ENCODE measurements at places on chromosomes 13 and 19.

- no peak for DNase-seq
These were observed 75.5 kb downstream of the COL4A1 start for GRCh38 chr13:110231348-110232047.

- no peak for DNase-seq
These were observed 8.2 kb upstream of the DHDH start for GRCh38 chr19:48925240-48925843.

GRCh38 chr13:95541308-95541707 is 11.2 kb upstream of the CLDN10 start:
- no peak for DNase-seq

DNA sequence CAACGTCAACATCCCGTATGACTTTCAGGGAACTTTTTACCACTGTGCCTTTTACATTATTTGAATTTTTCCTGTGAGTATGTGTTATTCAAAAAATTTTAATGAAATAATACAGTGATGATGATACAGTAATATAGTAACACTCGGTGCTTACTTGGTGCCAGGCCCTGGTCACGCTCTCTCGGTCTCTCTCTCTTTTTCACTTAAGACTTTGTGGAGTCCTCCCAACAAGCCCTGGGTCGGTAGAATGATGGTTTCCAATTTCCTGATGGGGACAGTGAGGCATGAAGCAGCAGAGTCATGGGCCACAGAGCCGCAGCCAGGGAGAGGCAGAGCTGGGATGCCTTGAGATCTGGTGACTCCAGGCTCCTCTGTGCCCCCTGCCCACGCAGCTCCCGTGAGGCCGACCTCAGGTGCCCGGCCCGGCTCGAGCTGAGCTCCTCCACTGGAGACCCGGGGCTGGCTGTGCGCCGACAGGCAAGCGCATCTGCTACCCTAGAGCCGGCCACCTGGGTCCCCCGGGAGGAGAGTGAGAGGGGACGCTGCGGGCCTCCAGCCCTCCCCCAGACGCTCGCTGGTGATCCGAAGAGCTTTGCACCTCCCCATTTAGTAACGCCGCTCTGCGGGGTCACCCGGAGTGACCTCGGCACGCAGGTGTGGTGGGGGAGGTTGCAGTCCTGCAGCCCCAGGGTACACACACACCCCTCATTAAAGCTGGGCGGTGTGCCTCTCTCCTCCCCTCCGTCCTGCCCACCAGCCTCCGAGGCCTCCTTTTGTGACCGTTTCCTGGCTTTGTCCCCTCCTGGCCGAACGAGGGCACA is 4.4 kb upstream of the SBK3 start:
- no peak for DNase-seq

- no peak for DNase-seq
These were observed 34.0 kb downstream of the CEBPA start for GRCh38 chr19:33268162-33268991.

DNA sequence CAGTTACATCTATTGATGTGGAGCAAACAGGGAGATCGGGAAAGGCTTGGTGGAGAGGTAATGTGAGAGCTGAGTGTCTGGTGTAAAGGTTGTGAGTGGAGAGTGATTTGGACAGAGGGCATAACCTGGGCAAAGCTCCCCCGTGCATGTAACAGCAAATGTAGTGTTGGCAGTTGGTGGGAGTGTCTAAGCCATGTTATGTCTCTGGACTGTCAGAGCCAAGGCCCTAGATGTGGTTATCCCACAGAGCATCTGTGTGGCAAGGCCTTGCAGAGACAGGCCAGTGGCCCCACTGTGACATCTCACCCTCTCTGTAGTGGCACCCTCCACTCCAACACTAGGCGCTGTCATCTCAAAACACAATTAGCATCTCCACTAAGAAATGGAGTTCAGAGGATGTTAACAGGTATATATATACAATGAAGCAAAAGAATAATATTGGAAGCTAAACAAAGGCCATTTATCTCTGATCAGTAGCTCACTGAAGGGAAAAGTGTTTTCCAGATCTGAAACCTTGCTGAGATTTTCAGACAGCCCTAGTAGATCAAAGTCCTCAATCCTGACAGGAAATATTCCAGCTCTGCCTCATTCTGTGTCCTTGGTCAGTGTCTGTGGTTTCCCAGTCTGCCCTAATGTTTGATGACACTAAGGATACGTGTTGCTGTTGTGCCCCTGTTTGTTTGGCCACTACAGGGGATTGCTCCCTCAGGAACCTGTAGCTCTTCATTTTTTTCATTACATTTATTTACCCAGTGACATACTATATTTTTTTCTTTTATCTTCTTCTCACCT is 20.2 kb downstream of the POLR1D start:
- DNase-seq = no peak

DNA sequence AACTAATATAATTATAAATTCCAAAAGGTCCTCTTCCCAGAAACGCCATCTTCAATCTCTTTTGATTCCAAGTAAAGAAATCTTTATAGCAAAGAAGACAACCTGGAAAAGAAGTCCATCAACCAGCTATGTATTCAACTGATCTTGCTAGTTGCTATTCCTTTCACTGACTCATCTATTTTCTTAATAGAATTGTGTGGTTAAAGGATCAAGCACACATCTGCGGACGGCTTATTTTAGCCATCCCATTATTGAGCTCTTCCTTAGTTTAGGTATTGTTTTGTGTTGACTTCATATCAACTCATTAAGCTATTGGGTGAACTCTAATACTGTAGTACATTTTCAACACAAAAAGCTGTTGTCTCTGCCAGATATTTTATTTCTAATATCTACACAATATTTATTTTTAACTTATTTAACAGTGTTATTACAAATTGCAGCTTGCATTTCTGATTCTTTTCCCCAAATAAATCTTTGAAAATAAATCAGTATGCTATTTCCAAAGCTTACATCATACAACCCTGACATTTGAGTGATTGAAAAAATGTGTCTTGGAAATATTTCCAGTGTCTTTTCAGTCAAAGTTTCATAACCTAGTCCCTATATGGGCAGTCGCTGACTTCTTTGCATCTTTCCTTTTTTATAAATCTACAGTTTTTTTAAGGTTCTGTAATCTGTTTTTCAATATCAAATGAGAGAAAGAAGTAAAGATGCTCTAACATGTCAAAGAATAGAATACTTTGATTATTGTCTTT is 158.8 kb upstream of the SPRY2 start:
- no peak for DNase-seq

GRCh38 chr19:5718579-5719273 is 1.2 kb downstream of the LONP1 start:
- DNase-seq = peak; percentile 60

DNA sequence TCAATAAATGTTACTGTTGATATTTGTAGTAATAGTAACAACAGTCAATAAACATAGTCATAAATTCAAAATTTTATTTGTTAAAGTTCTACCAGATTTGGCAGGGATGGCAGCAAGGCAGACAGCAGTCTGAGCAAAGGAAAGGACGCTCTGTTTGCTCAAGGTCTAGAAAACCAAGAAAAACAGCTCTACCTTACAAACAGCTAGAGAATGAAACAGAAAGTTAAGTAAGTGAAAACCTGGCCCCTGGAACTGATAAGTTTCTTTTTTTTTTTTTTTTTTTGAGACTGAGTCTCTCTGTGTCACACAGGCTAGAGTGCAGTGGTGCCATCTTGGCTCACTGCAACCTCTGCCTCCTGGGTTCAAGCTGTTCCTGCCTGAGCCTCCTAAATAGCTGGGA is 27.9 kb downstream of the ENOX1 start:
- DNase-seq = no peak

GRCh38 chr13:30047154-30047874 is 196.9 kb upstream of the UBL3 start:
- DNase-seq = no peak

All from stimulated activated CD4-positive, alpha-beta T cell treated with anti-CD3 and anti-CD28 coated beads, Interleukin-12 subunit alpha, Interleukin-12 subunit beta, amount 100 ng/mL, for 24 hours (primary cell).